NCI-H2029 treated with DMSO at 0.1 percent for 48 hours (cell line): ENCODE measurements at places on chromosomes 5 and 9.

GRCh38 chr5:180790020-180790419, 12.6 kb downstream of the MGAT1 start:
- DNase-seq: no peak

GRCh38 chr5:8253376-8253775, 384.4 kb downstream of the MTRR start:
- DNase-seq: no peak

GRCh38 chr5:133953568-133954145, 14.8 kb downstream of the C5orf15 start:
- no peak for DNase-seq

DNA sequence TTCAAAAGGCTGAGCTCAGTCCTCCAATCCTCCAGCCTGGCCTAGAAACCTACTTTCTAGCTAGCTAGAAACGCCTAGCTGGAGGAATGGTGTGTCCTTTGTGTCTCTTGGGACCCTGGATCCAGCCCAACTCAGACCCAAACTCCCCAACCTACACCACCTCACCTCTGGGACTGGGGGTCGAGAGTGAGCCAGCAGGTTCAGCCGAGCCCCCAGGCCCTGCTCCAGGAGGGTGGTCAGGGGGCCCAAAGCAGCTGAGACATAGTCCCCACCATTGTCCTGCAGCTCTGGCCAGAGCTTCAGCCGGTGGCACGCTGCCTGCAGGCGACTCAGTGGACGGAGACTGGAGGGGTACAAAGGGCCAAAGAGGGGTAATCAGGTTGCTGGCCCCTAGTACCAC, 6.2 kb downstream of the NOL6 start:
- no peak for DNase-seq

- no peak for DNase-seq
Observed at GRCh38 chr9:71975833-71976232, 64.4 kb downstream of the C9orf85 start.

- DNase-seq: no peak
Observed at GRCh38 chr9:93824386-93825294, 130.5 kb downstream of the BARX1 start.

DNA sequence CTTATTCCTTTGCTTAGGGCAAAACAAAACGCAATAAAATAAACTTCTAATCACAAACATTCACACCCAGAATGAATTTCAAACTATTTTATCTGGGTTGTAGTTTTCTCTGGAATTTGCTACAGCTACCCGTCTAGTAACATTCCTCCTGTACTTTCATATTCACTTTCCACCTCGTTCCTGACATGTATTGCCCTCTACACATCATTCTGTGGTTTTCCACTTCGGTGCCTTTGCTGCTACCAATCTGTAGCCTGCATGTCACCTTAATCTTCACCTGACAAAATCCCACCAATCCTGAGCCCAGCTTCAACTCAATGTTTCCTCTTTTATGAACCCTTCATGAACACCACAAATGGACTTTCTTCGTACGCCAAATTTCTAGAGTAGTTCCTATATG, 694.1 kb upstream of the C9orf72 start:
- DNase-seq: no peak

DNA sequence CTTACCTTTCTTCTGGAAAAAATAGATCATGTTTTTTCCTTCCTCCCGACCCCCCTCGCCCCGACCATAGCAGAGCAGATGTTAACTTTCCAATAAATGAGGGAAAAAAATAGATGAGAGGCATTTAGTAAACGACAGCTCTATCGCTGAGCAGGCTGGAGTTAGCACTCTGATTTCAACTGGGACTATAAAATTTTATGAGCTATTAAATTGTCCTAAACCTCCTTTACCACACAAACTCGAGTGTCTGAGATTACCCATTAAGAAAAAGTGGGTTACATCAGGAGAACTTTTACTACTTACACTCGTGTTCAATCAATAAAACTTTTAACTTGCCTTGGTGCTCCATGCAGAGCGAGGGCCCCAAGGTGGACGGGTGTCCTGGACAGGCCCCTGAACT, 59.8 kb upstream of the RNU6ATAC start:
- DNase-seq: no peak

- no peak for DNase-seq
Observed at GRCh38 chr9:96317335-96317980, 15.5 kb upstream of the HSD17B3 start.

- no peak for DNase-seq
Observed at GRCh38 chr5:126450346-126450745, 27.1 kb downstream of the GRAMD2B start.
